ENCODE measurements at places on chromosomes 16 and 17.
A peak's percentile ranks its signal among the peaks of the same experiment; 100 is the strongest.

DNA sequence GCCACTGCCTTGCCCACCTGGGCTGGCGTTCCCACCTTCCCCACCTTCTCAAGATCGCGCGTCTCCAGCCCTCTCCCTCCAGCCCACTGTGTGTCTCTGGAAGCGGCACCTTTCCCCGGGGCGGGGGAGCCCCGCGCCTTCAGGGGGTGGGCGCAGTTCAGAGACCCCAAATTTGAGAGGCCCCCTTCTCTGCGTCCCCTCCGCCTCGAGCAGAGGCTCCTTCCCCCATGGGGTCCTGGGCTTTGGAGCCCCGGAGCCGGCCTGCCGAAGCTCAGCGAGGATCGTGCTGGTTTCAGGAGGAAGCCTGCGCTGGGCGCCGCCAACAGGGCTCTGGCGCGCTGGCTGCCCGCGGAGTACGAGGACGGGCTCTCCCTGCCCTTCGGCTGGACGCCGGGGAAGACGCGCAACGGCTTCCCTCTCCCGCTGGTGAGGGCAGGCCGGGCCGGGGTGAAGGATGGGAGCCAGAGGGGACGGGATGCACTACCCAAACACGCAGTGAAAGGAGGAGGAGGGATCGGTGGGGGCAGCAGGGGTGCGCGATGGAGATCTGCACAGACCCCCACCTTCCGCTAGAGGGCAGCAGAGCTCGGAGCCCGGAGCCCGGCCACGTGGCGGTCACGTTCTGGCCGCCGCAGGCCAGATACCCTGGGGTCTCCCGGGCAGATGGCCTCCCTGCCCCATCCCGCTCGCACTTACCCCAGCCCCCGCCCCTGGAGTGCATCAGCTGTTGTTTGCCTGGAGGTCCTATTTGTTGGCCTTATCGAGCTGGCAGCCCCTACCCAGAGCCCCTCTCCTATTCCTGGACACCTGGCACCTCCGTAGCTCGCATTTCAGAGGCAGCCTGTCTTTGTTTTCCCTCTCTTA, 11.1 kb downstream of the LPO start:
- DNase-seq, result peak; percentile 46

- DNase-seq, result no peak
These were observed 753 bp downstream of the SLC16A11 start for GRCh38 chr17:7043182-7043496.

DNA sequence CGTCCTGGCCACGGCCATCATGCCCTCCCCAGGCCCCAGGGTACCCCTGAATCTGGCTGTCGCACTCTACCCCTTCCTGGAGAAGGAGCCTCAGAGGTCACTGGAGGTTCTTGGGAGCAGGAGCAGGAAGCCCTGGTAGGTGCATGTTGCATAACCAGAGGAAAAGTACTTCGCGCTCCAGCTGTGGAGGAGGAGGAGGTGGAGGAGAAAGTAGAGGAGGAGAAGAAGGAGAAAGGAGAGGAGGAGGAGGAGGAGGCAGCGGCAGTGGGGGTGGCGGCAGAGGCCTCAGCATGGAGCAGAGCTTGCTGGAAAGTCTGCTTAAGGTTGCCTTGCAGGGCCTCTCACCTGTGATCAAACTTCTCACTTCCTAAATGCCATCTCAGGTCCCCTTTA, 61.8 kb downstream of the BAIAP2 start:
- no peak for DNase-seq

DNA sequence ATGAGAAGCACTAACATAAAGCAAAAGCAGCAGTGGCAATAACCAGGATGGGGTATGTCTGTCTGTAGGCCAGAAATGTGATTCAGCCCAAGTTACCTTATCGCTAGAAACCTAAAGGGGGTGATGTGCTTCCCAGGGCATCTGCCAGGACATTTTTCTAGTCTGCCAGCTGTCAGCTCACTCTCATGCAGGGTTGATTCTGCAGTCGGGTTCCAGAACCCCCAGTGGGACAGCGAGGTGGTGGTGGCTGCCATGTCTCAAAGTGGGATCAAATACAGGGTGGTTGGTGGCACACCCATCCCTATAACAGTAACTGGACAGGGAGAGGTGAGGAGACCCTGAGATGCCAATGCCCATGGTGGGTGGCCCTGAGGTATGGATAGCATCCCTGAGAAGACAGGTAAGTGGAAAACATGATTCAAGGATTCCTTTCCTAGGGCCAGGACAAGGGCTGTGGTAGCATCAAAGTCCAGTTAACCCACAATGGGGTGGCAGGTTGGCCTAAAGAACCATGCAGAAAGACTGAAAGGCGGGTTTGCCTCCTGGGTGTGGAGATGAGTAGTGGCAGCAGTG, 84.3 kb downstream of the TNFRSF13B start:
- DNase-seq, result no peak

- no peak for DNase-seq
These were observed 79.1 kb downstream of the NDEL1 start for GRCh38 chr17:8514801-8515200.

DNA sequence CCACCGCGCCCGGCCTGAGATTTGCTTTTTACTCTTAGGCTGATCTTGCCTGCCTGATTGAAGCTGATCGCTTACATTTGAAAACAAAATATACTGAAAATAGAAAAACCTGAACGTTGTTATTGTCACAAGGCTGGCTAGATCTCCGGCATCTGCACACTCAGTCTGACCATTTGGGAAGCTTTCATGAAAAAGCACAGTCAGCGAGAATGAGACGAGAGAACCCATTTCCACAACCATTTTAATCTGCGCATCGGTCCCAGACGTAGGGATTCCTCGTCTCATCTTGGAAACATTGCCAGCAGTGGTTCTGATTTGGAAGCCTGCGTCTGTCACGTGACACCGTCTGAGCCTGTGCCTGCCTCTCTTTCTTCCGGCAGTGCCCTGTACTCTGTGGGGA, 20.9 kb downstream of the SPG7 start:
- DNase-seq, result no peak

GRCh38 chr17:22469941-22470340, 777.6 kb downstream of the KCNJ18 start:
- no peak for DNase-seq

DNA sequence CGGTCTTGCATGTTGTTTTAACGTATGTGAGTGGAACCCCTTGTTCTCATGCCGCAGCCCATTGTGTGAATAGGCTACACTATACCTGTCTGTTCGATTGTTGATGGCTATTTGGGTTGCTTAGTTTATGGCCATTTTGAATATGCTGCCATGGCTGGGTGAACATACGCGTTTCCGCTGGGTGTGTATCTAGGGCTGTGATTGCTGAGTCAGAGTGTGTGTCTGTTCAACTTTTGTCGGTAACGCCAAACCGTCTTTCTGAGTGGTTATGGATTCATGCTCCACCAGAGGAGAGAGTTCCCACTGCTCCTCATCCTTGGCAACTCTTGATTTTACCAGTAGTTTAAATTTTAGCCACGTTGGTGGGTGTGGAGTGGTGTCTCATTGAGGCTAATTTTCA, 77.0 kb downstream of the METRNL start:
- no peak for DNase-seq

- no peak for DNase-seq
These were observed 15.9 kb upstream of the USP10 start for GRCh38 chr16:84683691-84684591.

- DNase-seq, result no peak
These were observed 230.4 kb upstream of the GSE1 start for GRCh38 chr16:85382717-85383118.

DNA sequence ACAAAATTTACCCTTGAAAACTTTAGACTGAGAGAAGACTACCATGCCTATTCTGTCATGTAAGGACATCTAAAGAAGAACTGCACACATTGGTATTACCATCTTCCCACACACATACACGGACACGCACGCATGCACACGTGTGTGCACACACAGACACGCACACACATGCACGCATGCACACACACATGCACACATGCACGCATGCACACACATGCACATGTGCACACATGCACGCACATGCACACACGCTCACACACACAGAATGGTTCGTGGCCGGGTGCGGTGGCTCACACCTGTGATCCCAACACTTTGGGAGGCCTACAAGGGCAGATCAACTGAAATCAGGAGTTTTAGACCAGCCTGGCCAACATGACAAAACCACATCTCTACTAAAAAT, 296.9 kb upstream of the HSBP1 start:
- DNase-seq, result no peak

- DNase-seq, result no peak
These were observed 13.3 kb upstream of the CCDC144A start for GRCh38 chr17:16676676-16677268.

DNA sequence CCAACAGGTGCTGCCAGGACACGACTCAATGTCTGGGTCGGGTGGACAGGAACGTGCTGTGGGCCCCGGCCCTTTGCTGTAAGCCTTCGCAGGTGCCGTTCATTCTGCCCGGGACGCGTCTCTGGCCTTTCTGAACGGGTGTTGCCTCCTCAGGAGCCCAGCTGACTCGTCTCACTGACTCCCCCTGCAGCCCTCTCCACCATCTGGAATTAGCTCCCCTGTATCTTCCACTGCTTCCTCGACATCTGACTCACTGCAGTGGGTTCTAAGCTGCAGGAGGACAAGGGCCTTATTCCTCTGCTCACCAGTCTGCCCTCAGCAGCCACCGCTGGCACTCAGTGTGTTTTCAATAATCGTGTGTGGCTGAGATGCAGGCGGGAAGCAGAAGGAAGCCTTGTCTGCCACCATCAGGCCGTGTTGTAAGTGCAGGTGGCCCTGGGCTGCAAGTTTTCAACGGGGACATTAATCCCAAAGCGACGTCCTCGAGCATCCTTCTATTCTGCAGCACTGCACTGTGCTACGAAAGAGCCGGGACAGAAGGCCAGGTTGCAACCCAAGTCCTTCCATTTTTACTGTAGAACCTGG, 256.2 kb downstream of the FOXL1 start:
- no peak for DNase-seq

- no peak for DNase-seq
These were observed 37.2 kb downstream of the C16orf82 start for GRCh38 chr16:27103954-27104353.

GRCh38 chr17:49110509-49110908, 22.1 kb upstream of the B4GALNT2 start:
- no peak for DNase-seq

DNA sequence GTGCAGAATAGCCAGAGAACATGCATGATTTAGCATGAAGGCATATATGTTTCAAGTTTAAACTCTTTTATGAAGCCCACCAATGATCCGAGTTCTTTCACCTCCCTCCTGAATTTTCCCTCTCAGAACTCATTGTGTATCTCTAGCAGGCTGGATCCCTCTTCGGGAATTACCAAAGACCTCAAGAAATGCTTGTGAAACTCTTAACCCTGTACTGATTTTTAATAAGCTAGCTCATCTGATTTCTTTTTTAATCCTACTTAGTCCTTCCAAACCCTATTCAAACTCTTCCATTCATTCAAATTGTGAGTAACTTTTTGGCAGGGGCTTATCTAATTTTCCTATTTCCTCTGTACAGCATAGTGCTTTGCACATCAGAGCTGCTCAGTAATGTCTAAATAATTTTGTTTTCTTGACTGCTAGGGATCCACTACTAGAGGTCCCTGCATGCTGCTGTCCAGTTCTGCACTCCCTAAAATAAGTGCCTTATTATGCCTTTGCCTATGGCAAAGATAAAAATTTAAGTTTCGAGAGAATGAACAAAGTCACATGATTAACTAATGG, 723.8 kb downstream of the CDH11 start:
- no peak for DNase-seq

DNA sequence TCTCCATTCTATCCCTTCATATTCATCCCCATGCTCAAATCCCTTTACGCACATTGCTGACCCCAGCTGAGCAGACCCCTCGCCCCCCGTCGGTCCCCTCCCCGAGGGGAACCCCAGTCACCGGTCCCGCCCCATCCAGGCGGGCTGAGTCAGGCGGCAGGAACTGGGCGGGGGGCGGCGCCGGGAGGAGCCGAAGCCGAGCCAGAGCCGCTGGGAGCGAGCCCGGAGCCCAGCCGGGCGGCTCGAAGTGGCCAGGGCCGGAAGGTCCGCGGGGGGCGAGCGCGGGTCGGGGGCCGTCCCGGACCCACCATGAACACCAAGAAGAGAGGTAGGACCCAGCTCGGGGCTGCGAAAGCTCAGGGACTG, 8.6 kb downstream of the RIPOR1 start:
- DNase-seq, result peak; percentile 42

DNA sequence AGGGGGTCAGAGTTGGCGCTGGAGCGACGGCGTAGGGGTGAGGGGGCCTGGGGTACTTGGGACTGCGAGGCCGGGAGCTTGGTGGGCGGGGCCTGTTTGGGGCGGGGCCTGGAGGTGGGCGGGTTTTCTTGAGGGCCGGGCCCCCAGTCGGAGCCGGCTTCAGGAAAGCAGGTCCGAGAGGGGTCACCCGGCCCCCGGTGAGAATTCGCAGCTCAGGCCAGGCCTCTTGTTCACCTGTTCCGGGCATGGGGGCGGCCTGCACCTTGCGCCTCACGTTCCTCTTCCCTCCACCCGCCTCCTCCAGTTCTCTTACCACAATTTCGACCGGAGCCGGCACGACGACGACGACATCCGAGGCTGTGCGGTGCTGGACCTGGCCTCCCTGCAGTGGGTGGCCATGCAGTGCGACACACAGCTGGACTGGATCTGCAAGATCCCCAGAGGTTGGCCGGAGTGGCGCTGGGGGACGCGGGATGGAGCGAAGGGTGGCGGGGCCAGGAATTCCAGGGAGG, 52.5 kb downstream of the MRC2 start:
- no peak for DNase-seq

GRCh38 chr17:46002311-46002972, 3.4 kb downstream of the STH start:
- peak; percentile 72 for DNase-seq

DNA sequence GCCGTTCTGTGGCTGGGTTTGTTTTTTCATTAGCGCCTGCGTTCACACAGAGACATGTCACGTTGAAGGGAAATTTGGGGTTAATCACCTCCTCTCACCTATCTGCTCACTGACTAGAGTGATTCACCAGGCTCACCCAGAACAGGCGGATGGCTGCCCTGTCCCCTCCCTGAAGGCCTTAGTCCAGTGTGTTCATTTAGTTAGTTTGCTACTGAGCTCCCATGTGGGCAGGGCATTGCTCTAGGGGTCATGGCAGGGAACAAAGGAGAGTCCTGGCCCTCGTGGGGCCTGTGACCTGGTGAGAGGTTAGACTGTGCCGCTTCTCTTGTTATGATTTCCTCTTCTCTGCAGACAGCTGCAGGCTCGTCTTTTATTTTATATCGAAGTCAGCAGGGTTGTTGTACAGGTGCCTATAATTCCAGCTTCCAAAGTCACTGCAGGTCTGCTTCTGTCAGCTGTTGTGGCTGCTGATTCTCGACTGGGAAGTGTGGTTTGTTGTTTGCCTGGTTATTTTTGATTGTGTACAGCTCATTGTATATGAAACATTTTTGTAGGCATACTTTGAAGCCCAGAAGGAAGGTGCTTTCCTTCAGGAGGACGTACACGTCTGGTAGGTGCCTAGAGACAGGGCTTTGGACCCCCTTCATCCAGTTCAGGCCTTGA, 73.4 kb upstream of the GSE1 start:
- no peak for DNase-seq

DNA sequence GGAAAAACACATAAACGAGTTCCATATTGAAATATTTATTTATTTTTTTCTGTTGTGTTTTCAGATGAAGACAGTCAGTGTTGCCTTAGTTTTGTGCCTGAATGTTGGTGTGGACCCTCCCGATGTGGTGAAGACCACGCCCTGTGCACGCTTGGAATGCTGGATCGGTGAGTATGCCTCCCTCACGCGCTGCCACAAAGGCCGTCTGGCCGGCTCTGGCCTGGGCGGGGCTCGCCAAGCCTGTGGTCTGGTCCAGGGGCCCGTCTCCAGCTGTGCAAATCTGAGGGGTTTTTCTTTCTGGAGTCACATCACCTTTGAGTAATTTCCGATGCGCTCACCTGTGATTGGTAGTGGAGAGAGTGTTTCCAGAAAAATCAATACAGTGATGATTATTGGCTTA, 81.0 kb downstream of the RPTOR start:
- no peak for DNase-seq

- DNase-seq, result no peak
These were observed 55.1 kb downstream of the EMP2 start for GRCh38 chr16:10525214-10525825.

Data from stimulated activated CD4-positive, alpha-beta T cell treated with anti-CD3 and anti-CD28 coated beads, Interleukin-1b, Interleukin-23, amount 100 ng/mL, for 1 hour (primary cell).